ENCODE measurements at places on chromosomes 13 and 19. TPM values are rescaled to one million over a fixed set of nuclear protein-coding genes. Genes with fewer than 3 reads are reported as not detected.
A peak's percentile ranks its signal among the peaks of the same experiment; 100 is the strongest.

DNA sequence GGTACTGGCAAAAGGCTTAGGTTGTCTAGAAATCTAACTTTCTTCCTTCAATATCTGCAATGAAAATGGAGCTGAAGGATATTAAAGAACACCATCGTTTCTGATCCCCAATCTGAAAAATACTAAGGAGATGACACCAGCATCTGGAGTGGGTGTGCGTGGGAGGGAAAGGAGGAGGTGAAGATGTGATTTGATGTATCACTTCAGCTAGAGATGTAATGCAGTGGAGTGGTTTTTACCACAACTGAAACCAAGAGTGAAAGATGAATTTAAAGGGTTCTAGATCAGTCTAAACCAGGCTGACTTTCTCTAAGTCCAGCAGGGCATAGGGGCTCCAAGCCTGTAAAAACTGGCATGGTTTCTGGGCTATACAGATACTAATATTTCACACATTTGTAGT is 148.4 kb downstream of the AKAP11 start:
- DNase-seq: no peak

DNA sequence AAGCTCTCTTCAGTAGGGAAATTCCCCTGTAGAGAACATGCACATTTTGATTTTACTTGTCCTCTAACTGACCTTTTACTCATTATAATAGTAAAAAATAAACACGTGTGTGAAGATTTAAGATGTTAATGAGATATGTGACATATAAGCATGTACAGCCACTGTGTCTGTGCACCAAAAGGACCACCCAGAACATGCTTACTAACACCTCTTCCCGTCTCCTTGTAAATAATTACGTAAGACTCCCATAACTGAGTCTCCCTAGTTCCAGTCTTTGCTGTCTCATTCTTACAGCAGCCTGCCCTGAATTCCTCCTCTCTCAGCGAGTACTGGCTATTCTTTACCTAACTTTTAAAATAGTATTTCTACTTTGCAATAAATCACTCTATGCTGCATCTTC is 53.6 kb downstream of the ZNF100 start:
- DNase-seq: no peak

GRCh38 chr13:33263976-33264619 is 21.5 kb downstream of the STARD13 start:
- DNase-seq: no peak

Gene PLPPR3
- not detected for total RNA-seq

- no peak for DNase-seq
Observed at GRCh38 chr13:30882026-30882850, 23.8 kb upstream of the MEDAG start.

DNA sequence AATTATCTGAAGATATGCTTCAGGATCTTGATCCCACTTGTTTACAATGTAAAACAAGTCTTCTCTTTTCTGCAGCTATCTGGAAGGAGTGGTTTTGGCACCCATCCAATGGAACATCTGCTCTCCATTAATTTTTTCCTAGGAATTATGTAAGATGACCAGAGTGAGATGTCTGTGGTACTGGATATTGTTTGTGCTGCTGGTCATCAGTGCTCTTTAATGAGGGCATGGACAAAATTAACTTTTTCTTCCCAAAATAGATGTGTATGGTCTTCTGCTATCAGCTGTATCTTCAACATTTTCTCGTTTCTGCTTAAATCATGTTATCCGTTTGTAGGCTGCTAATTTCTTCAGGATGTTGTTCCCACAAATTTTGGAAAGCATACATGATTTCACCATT is 415.4 kb upstream of the KLHL1 start:
- no peak for DNase-seq

DNA sequence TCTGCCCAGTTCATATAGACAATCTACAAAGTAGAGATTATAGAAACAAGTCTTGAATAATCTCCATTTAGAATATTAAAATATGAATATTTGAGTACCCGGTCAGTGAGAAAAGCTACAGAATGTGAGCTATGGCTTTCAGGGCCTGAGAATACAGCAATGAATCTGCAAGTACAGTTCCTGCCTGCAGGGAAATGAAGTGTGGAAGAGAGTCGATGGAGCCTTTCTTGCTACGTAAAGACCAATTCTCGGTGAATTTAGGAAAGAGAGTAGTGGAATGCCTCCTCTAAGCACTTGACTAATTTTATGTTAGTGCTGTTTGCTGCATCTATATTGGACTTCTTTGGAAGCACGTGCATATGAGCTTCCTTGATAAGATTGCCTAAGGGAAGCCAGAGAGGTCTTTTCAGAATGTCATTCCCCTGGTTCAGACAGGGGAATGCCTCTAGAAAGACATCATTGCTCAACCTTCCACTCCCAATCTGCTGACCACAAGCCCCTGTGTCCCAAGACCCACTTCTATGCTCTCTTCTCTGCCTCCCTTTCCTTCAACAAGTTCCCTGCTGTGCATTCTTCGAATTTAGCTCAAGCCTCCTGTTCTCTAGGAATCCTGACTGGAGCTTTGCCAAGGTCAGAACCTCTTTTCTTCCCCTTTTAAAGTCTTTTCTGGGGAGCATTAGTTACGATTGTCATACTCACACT is 41.9 kb downstream of the GPC6 start:
- no peak for DNase-seq

Gene NDUFS7
- total RNA-seq: 81.3 TPM

Gene SERTM1
- not detected for total RNA-seq

Gene ZNF473
- total RNA-seq: 9.1 TPM

Gene C19orf67
- not detected for total RNA-seq

DNA sequence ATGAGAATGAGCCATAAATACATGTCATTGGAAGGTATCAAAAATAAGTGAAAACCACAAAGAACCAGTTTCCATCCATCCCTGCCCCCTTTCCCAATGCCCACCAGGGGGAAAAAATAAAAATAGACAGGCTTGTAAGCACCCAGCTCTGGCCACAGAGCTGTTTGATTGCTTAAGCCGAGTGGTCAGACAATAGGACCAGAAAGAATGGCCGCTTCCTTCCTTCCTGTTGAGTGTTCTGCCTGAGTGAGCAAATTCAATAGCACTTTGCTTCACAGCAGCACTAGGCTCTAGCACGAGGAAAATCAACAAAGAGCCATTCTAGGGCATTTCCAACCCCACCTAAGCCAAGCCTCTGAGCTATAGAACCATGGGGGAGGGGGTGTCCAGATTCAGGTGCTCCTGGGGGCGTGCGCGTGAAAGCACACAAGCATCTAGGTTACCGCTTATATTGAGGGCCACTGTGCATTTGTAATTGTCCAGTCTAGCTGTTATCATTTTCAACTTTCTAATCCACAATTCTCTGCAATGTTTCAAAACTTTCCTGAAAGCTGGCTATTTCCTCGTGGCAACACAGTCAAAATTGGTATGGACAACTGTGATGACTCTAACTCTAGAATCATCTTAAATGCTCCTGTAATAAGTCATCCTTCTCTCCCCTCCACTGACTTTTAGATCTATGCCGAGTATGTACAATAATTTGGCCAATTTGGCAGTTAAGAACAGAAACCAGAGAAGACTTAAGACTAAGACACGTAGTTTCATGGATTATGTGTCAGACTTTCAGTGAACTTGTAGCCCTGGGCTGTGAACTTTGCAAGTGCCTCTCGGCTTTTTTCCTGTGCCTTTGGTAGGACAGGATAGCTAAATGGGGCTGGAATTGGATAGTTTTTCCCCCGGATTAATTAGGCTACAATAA is 64.3 kb downstream of the SPRY2 start:
- peak; percentile 77 for DNase-seq

DNA sequence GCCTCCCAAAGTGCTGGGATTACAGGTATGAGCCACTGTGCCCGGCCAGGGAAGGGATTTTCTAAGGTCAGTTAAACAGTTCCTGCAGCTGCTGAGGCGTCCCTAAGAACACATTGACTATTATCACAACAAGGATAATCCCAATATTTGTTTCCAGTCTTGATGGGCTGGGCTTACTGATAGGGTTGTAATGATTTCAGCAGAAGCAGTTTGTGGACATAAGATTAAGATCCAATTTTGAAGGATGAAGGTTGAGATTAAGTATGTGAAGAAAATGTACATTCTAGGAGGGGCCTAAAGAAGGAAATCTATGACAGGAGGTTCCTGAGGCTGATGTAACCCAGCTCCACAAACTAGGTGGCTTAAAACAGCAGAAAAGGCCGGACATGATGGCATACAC is 10.7 kb upstream of the CCDC124 start:
- no peak for DNase-seq

Gene GRIK5
- total RNA-seq: 0.07 TPM

GRCh38 chr13:106859533-106859904 is 291.6 kb upstream of the ARGLU1 start:
- no peak for DNase-seq

DNA sequence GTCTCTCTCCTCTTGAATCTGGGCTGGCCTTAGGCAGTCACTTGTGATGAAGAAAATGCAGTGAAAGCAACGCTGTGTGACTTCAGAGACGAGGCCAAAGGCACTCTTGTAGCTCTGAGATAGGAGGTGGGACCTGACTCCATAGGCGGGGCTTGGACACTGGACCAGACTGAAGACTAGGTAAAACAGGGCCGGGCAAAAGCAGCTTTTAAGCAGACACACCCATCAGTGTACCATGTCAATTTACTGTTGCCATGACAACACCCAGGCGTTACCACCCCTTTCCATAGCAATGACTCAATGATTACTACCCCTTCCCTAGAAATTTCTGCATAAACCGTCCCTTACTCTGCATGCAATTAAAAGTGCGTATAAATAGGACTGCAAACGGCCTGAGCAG is 6.6 kb upstream of the EID2 start:
- no peak for DNase-seq

Gene ZNF540
- 0.27 TPM for total RNA-seq

Measured in foreskin keratinocyte (primary cell).